Stimulated activated CD8-positive, alpha-beta memory T cell treated with anti-CD3 and anti-CD28 coated beads, Interleukin-15, amount 100 ng/mL, for 24 hours (primary cell): ENCODE measurements at places on chromosomes 6 and 20.

DNA sequence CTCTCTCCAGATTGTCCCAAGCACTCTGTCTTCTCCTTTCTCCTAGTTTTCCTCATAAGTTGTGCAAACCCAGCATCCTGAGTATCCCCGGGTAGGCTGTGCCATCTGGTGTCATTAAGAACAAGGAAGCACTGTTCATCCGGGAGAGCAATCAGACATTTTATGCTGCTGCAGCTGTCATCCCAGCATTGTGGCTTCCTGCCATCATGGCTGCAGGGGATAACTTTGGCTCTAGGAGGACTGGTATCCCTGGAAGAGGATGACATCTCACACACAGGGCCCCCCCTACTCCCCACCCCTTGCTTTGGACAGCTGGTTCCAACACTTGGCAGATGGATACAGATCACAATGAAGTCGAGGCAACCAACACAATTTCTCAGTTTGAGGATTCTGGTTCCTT is 1195.1 kb upstream of the MAP3K7 start:
- DNase-seq = no peak

GRCh38 chr6:130115036-130115435 is 96.7 kb downstream of the L3MBTL3 start:
- no peak for DNase-seq

GRCh38 chr6:134676307-134677281 is 273.3 kb downstream of the ALDH8A1 start:
- no peak for DNase-seq

- no peak for DNase-seq
Observed at GRCh38 chr6:83462524-83462923, 31.7 kb upstream of the ME1 start.

DNA sequence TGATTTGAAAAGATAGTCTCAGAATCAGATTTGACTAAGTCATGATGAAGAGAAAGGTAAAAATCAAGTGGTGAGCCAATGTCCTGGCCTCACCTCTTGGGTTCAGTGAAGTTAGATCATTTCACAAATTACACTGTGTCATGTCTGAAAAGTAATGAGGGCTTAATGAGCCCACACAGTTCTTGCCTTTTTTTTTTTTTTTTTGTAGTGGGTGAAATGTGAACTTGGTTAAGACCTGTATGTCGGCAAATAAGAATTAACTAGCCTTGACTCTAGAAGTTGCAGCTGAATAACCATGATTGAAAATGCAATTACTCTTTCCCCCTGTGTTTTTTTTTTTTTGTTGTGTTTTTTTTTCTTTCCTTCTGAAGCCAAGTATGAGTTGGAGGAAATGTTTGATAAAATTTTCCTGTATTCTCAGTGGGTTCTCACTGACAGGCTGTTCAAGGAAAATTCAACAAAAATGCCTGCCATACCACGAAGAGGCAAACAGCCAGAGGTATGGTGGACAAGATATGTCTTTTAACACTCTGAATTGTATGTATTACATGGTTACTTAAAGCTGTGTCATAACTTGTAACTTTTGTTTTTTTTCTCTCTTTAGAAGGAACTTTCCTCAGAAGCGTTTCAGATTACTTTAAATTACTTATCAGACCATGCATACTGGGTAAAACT is 135.2 kb upstream of the MLIP start:
- no peak for DNase-seq

- no peak for DNase-seq
Observed at GRCh38 chr6:80425089-80425823, 318.8 kb downstream of the BCKDHB start.

DNA sequence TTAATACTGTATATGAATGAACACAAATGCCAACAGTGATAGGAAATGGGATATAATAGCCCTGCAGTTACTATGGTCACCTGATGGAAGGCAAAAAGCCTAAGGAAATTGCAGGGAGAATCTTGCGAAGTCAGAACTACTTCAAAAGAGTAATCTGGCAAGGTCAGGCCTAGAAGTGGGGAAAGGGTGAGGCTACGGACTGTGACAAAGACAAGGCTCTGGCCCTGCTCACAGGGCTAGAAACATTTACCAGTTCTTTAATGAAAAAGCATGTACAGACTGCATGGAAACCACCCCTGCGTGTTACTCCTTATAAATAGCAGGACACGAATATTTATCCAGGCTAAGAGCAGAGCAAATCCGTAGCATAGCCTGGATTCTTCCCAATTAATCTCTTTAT is 52.5 kb upstream of the HECA start:
- no peak for DNase-seq

- no peak for DNase-seq
Observed at GRCh38 chr20:62064770-62065673, 659 bp downstream of the TAF4 start.

DNA sequence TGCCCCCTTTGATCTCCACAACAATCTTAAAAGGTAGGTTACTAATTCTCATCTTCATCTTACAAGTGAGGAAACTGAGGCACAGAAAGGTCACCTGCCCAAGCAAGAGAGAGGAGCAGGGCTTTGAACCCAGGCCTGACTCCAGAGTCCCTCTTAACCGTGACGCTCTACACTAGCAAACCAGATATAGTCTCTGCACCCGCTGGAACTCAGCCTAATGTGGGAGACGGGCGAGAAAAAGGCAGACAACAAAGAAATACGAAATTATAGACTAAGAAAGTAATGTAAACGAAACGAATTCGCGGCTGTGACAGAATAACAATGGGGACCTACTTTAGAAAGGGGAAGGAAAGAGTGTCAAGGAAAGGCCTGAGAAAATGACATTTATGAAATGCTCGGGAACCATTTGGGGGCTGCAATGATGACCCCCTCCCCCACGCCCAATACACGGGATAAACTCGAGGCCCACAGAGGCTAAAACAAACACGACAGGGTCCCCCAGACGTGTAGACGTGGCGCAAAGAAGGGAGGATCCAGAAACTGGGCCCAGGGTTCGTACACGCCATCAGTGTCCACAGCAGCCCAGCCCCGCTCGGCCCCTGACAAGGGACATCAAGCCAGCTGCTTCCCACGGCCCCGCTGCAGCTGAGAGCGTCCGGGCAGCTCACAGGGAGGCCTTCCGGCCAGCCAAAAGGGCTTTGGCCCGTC is 637 bp downstream of the TRPC4AP start:
- no peak for DNase-seq

- no peak for DNase-seq
Observed at GRCh38 chr20:9280666-9281065, 211.8 kb downstream of the PLCB4 start.

DNA sequence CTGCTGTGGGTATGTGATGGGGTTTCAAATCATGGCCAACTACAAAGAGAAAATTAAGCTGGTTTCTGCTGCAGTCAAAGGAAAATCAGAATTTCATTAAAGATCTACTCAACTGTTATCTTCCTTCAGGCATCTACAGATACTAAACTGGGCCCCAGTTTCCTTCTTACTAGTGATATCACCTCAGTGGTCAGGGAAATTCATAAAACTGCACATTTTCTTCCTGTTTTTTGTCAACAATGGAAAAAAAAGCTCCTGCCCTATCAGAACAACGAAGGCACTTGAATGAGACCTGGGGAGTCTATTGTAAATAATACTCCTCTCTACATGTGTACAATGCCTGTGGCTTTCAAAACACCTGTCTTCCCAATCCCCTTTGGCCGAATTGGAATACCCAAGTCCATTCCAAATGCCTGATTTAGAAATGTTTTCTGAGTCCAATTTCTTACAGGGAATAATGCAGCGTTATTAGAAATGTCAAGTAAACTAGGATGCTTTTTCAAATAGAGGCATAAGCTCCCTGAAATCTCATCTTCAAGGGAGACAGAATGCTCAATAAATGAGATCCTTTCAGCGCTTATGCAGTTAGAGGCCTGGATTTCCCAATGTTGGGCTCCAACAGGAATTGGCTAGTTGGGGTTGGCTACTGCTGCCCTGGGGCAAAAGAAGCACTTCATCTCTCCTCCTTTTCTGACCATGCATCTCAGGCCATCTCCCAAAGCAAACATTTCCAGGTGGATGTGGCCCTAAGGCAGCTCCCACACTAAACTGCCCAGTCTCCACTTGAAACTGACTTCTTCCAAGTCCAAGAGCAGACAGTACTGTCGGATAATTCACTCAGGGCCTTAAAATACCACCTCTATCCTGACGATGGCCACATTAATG is 143.3 kb downstream of the NFATC2 start:
- DNase-seq = no peak

DNA sequence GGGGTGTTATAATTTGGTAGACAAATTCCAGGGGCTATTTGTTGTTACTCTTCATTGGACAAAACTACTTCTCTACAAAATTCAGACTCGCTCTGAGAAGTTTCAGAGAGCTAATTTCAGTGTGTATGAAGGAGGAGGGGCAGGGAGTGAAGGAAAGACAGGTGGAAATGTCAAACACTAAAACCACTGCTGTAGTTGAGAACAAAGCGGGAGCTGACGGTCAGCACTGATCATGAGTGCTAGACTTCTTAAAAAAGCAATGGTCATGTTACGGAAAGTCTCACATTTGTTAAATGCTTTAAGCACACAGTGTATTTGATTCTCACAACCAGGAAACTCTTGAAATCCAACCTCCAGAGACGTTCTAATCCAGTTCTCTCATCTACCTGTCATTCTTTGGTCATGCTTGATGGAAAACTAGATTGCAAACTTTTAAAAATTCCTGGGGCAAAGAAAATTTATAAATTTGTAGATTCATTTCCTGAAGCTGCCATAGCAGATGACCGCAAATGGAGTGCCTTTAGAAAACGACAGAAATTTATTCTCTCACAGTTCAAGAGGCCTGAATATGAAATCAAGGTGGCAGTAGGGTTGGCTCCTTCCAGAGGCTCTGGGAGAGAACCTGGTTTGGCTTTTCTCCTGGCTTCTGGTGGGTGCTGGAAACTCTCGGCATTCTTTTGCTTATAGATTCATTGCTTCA is 100.7 kb upstream of the CARMIL1 start:
- no peak for DNase-seq
